ENCODE measurements at places on chromosomes 7 and 10.

- DNase-seq = no peak
Measured at GRCh38 chr10:49666685-49667084, 12.8 kb upstream of the C10orf53 start.

DNA sequence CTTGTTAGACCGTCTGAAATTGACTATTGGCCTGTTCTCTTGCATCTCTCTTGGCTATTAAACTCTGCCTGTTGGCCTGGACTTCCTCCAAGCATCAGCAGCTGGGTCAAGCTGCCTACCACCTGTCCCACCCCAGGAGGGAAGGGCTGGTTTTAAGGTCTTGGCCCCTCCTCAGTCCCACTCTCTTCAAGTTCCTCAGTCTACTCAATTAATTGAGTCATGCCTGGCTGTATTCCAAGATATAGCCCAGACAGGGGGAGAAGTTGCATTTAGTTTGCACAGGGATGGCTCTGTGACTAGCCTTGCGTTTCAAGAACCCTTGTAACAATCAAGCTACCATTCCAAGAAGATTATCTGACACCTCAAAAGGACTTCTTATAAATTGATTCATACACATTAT lies 113.8 kb upstream of the GLI3 start:
- no peak for DNase-seq

DNA sequence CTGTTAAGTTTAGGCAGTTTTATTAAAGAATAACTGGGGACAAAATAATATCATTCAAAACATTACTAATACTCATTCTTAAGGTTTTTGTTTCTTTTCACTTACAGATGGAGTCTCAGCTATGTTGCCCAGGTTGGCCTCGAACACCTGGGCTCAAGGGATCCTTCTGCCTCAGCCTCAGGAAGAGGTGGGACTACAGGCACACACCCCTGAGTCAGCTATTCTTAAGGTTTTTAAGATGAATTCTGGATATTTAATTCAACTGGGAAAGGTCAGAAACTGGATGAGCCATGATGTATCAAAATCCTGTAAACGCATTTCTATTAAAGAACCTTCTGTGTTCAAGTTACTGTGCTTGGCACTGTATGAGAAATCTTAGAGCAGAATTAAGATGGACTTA lies 3.5 kb downstream of the OAT start:
- peak; percentile 52 for DNase-seq

- no peak for DNase-seq
Measured at GRCh38 chr7:30390736-30391636, 87.6 kb downstream of the NOD1 start.

- no peak for DNase-seq
Measured at GRCh38 chr10:24756283-24756682, 32.6 kb upstream of the ARHGAP21 start.

DNA sequence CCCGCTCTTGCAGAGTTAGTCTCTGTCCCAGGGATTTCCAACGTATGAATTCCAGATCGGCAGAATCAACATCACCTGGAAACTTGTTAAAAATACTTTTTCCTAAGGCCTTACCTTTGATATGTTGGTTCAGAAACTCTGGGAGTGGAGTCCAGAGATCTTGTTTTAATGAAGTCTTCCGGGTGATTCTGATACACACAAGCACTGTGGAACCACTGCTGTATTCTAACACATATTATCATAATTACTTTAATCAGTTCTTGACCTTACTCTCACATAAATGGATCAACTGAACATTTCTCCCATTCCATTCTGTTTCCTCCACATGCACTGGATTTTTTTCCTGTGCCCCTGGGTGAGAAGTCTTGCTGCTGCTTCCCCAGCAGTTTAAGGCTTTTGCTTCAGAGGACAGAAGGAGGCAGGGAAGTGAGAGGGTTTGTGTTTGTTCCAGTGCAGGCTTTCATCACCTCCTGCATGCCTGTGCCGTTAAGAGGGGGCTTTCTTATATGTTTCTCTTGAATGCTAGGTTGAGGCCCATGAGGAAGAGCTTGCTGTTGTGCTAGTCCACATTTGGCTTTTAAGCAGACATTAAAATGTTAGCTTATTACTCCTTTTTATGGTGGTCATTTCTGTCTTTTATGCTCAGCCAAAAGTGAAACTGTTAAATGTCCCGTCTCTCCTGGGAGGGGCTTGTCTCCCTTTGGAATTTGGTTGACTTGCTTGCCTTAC lies 32.4 kb downstream of the CCSER2 start:
- peak; percentile 26 for DNase-seq

DNA sequence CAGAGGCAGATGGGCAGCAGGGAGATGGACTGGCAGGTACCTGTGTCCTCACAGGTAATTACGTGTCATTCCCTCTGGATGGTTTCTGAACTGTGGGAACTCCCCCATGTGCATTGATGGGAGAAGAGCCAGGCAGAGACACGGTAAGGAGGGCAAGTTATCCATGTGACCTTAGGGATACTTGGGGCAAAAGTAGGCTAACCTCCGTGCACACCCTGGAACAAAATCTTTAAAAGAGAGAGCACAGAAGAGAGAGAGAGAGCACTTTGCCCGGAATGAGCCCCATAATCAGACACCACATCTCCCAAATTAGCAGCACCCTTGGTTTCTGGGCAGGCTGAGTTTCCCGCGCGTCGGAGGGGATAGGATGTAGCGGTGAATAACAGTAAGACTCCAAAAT lies 423.2 kb downstream of the PAXIP1 start:
- DNase-seq = no peak

DNA sequence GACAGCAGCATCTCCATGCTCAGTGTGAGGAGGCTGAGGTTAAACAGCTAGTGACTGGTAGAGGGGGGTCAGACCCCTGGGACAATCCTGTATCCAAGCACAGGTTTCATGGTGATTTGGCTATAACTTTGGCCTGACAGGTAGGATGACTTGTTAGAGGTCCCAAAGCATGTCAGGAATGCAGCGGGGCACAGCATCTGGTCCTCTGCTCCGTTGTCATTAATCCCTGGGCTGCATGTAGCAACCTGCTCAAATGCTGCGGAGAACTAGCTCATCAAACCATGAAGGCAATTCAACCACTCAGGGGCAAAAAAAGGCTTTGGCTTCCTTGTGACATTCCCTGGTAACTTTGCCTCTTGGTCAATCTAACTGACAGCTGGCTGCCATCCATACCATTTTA lies 26.8 kb downstream of the WNT2 start:
- no peak for DNase-seq

GRCh38 chr7:134293002-134293740 lies 23.6 kb downstream of the SLC35B4 start:
- DNase-seq = no peak

GRCh38 chr7:70598976-70599375 lies 533.0 kb upstream of the GALNT17 start:
- DNase-seq = no peak

- peak; percentile 86 for DNase-seq
Measured at GRCh38 chr7:135620980-135621850, 41.1 kb upstream of the STMP1 start.

- DNase-seq = no peak
Measured at GRCh38 chr10:129932751-129933433, 31.2 kb downstream of the EBF3 start.

GRCh38 chr10:130481076-130481930 lies 345.1 kb downstream of the GLRX3 start:
- DNase-seq = no peak

GRCh38 chr10:469947-470338 lies 219.5 kb downstream of the DIP2C start:
- no peak for DNase-seq

DNA sequence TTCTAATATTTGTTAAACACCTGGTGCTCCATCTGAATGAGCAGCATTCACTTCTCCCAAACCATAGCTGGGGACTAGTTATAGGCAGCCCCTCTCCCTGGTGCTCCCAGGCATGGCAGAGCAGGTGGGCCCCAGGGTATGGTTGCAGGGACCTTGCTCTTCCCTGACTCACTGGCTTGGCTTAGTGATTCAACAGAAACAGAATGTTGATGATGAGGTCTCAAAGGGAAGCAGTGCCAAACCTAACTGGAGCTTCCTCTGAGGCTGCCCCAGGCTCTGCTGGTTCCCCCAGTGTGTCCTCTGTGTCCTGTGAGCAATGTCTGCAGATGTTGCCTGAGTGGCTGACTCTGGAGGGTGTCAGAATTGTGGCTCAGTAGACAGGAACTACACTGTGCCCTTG lies 3.7 kb downstream of the GPR26 start:
- DNase-seq = no peak

DNA sequence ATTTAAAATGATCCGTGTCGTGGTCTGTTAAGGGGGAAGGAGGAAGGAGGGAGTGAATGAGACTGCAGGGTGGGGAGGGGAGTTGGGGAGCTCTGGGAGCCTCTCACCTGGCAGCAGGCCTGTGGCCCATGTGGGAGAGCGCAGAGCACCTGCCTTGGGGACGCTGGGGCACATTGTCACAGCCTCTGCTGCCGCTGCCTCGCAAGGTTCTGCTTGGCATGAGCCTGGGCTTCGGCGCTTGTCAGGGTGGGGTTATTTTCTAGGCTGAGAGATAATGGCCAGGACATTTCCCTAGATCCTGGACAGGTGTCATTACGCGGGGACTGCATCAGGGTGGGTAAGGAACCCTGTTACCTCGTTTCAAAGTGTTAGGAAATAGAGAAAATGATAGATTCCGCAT lies 2.2 kb upstream of the SUN1 start:
- DNase-seq = no peak

DNA sequence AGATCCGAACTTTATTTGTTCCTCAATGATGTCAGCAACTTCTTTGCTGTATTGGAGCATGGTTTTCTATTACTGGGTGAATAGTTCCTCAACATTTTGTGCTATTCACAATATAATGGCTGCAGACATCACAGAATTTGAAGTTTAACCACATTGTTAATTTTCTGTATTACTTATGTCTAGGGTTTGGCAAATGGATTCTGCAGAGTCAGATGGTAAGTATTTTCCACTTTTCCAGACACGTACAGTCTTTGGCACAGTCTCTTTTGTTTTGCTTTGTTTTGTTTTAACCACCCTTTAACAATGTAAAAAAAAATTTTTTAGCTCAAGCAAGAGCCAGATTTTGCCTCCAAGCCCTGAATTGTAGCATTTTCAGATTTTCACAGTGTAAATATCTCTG lies 36.8 kb upstream of the FOXK1 start:
- DNase-seq = no peak

DNA sequence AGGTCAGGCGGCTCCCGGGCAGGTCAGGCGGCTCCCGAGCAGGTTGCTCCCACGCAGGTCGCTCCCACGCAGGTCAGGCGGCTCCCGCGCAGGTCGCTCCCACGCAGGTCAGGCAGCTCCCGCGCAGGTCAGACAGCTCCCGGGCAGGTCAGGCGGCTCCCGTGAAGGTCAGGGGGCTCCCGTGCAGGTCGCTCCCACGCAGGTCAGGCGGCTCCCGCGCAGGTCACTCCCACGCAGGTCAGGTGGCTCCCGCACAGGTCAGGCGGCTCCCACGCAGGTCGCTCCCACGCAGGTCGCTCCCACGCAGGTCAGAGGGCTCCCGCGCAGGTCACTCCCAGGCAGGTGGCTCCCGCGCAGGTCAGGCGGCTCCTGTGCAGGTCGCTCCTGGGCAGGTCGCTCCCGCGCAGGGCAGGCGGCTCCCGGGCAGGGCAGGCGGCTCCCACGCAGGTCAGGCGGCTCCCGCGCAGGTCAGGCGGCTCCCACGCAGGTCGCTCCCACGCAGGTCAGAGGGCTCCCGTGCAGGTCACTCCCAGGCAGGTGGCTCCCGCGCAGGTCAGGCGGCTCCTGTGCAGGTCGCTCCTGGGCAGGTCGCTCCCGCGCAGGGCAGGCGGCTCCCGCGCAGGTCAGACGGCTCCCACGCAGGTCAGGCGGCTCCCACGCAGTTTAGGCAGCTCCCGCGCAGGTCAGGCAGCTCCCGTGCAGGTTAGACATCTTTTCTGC lies 30.7 kb downstream of the PTPRN2 start:
- no peak for DNase-seq

DNA sequence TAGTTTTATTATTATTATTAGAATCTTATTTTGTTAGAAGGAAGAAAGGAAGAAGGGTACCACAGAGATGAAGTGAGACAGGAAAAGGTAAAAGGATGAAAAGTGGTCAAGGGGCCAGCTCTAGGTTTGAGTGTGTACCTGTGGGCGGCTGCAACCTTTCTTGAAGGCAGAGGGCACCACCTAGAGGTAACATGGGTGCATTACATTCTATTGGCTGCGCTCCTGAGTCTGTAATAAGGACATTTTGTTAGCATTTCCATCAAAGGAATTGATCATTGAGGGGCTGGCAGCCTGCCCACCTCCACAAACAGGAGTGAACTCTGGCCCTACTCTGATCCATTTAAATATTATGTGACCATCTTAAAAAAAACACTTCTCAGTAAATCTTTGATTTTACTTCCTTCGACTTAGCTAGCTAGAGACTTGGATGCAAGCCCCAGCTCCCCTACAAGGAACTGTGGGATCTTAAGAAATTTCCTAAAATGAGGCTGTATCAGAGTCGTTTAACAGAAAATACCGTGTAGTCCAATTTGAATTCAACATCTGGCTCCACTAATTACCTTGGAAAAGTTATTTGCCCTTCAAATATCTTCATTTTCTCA lies 610.4 kb downstream of the IPMK start:
- DNase-seq = peak; percentile 24

DNA sequence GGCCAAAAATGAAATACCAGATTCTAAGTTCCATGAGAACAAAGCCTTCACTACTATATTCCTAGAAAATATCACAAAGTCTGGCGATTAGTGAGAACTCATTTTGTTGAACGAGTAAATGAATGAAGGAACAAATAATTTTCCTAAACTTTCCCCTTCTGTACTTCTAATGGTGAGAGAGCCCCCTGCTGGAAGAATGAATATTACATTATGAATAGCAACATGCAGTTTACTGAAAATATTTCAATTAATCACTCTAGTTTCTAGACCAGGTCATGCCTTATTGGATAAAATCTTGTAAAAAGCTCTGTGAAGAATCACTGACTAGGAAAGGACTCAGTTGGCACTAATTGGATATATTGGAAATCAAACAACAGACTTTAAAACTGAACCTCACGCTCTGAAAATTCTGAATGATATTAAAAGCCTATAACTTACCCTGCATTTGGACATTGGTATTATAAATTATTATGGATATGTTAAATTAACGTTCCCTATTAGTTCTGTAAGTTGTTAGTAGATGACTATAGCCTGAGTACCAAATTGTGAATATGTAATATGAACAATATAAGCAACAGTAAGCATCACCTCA lies 32.4 kb upstream of the MTPN start:
- DNase-seq = peak; percentile 33

- DNase-seq = no peak
Measured at GRCh38 chr7:55170335-55171069, 151.7 kb downstream of the EGFR start.

- DNase-seq = peak; percentile 31
Measured at GRCh38 chr10:4755286-4755989, 70.6 kb upstream of the AKR1E2 start.

- no peak for DNase-seq
Measured at GRCh38 chr10:29448125-29448524, 159.3 kb downstream of the LYZL1 start.

GRCh38 chr7:40782836-40783235 lies 648.0 kb downstream of the SUGCT start:
- no peak for DNase-seq

DNA sequence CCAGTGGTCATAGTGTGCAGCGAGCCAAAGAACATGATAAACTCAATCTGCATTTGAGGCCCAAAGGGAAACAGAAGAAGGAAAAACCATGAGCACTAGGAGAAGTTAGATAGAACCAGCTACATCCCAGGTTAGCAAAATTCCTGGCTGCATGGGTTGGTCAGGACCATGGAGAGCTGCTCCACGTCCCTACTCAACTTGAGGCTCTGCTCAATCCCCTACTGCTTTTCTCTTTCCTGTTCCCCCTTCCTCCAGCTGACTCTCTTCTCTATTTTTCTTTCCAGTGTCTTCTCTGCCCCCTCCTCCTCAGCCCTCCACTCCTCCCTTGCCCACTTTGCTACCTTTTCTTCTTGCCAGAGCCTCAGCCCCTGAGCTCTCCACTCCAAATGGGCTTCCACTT lies 21.9 kb upstream of the VSIR start:
- no peak for DNase-seq

All from fibroblast of gingiva (primary cell).